ENCODE measurements at places on chromosomes 6 and 20.
A peak's percentile ranks its signal among the peaks of the same experiment; 100 is the strongest.

DNA sequence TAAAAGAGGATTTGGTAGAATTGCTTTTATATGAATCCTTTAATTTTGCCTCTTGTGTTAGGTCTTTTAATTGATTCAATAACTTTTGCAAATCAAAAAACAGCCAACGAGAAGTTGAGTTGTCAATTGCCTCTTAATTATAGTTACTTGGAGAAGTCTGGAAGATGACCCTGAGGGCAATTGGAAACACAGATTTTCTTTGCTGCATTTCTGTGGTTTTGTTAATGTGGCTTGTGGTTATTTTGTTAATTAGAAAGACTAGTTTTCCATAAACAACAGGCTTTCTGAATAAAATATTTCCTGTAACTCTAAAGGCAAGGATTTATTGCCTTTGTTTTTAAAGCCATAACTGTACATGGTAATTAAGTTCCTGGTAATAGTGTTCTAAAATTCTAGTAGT is 513.0 kb downstream of the EPHA7 start:
- DNase-seq, result no peak

DNA sequence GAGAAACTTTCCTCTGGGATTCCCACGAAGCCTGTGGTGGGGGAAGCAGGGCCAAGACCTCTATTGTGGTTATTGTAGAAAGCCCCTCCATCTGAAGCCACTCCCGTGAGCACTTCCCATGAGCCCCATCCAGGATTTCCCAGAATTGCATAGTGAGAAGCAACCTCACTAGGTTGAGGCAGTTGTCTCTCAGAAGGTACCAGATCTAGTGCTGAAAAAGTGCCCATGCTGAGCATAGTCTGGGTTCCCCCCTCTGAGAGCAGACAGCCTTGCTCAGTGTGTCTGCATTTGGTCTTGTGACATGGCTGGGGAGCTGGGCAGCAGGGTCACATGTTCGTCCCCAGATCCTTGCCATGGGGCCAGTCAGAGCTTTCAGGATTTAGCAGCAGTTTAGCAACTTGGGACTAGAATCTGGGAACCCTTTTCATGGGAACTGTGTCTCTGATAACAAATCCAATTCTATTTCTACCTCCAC is 38.6 kb downstream of the SLC9A8 start:
- no peak for DNase-seq

- no peak for DNase-seq
Observed at GRCh38 chr6:53310771-53311585, 37.8 kb downstream of the ELOVL5 start.

DNA sequence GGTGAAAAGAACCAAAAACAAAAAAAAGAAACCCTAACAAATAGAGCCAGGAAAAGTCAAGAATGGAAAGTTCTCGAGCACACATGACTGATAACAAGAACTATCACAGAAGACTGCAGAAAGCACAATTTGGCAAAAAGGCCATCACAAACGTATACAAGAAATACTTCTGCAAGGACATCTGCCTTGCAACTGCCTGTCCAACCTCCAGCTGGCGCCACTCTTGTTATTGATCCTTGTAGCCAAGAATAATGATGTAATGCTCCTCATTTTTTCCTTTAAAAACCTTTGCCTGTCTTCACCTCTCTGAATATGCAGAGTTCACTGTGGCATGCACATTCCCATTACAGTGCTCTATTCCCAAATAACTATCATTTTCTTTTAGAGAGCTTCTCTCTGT is 87.9 kb upstream of the BMP5 start:
- DNase-seq, result peak; percentile 52

DNA sequence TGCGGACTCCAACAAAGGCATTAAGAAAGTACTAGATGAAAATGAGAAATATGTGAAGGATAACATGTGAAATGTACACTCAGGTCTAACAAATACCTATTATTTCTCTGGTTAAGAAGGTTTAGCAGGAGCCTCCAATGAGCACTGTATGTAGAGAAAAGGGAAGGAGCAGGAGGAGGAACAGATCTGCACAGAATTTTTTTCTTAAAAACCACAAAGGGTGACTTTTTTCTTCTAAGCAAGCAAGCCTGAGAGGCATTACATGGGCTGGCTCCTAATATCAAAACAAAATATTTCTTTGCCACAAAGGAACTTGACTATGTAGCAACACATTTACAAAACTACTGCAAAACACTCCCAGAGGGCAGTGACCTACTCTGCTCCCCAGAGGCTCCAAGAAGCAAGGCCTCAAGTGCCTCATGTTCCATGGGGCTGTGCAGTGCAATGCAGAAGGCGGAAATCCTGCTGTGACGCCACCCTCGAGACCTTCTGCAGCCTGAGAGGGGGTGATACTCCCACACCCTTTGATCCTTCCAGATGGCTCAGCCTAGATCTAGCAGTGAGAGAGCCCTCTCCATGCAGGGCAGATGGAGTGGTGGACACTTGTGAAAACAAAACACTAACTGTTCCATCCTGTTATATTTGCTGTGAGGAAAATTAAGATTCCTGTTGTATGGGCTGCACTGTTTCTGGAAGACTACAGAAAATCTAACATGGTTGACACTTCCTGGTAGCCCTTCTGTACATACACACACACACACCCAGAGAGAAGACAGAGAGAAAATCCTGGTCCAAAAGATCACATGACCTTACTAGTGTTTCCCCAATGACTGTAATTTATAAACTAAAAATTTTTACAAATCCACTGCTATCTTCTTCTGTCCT is 36.0 kb upstream of the SMIM29 start:
- no peak for DNase-seq

- DNase-seq, result no peak
Observed at GRCh38 chr6:108896111-108896661, 48.0 kb downstream of the ARMC2 start.

DNA sequence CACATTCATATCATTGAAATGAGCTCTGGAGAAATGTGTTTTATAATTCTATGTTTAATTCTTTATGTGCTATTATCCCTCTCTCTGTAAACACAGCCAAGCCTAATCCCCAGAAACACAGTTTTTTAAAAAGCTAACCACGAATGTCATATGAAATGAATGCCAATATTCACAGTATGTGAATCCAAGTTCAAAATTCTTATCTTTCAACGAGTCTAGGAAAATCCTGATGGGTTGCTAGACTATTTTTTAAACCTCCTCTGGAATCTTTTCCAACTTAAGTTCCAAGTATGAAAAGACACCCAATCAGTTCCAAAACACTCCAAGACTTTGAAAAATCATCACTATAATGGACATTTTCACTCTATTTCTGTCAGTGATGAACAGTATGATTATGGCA is 689.3 kb downstream of the HACE1 start:
- no peak for DNase-seq

- no peak for DNase-seq
Observed at GRCh38 chr6:167302074-167302473, 11.0 kb downstream of the UNC93A start.

DNA sequence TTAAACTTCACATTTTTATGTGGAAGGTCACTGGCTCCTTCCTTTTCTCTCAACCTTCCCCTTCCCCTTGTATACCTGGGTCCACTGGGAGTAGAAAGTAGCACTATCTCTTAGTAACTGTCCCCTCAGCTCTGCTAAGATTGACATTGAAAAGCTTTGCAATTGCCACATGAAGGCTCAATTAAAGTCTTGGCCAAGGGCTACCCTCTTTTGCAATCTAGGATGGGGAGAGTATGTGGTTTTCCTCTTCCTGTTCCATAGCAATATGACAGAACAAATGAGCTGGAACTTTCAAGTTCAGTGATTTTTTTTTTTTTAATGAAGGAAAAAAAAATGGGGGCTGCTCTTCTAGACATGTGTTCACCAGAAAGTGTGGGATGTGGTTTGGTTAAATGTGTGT is 37.1 kb downstream of the PROKR2 start:
- DNase-seq, result no peak

GRCh38 chr6:38580030-38580429 is 59.7 kb downstream of the BTBD9 start:
- no peak for DNase-seq

DNA sequence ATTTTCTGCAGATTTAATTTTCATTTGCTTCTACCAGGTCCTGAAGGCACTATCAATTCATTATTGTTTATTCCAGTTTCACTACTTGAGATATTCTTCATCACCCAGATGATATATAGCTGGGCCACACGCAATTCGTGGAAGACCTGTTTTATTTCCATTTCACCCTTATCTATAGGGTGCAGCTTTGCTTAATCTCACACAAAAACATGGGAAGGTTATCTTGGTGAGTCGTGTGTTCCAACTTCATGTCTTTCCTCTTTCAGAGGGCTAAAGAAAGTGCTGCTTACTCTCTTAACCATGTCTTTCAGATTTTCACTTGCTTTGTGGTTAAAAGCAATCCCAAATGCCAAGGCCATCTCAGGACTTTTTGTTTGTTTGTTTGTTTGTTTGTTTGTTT is 194.0 kb downstream of the SOD2 start:
- no peak for DNase-seq

- DNase-seq, result no peak
Observed at GRCh38 chr6:71433441-71433840, 144.8 kb downstream of the OGFRL1 start.

DNA sequence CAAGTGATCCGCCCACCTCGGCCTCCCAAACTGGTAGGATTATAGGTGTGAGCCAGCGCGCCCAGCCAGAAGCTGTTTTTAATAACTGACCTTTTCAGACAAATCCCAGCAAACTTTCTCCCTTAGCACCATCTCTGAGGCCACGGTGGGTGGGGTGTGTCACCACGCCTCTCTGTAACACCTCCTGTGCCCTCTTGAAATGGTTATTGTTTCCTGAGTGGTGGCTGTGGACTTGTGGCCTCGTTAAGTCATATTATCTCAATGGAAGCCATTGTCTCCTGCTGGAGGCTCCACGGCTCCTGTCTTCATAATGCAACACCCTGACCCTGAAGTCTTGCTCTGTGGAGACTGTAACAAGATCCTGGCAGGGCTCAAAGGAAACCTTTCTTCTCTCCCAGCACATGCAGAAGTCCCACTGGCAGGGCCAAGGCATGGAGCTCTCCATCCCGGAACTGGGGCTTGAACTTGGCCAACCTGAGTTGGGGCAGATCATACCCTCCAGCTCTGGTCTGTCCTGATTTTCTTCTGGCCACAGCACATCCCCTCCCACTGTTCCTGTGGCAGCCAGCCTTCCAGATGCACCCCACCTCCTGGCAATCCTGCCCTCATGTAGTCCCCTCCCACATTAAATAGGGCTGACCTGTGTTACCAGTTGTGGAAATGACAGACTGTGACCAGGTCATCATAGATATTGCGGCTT is 81.1 kb downstream of the SNX5 start:
- DNase-seq, result no peak

DNA sequence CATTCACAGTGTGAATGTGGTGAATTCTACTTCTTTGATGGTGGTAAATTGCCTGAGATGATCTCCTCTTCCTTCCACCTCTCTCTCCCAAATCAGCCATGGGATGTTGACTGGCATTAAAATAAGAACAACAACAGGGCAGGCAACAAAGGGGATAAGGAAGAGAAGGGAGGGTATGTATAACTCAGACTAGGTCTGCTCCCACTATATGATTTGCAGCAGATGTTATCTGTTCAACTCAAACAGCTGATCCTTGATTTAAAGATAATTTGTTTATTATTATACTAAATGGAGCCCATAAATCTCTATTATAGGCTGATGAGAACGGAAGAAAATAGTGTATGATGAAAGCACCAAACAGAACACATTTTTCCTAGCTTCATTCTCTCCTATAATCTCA is 262.0 kb downstream of the BTBD3 start:
- DNase-seq, result no peak

- DNase-seq, result no peak
Observed at GRCh38 chr20:61841551-61841950, 224.1 kb downstream of the TAF4 start.

DNA sequence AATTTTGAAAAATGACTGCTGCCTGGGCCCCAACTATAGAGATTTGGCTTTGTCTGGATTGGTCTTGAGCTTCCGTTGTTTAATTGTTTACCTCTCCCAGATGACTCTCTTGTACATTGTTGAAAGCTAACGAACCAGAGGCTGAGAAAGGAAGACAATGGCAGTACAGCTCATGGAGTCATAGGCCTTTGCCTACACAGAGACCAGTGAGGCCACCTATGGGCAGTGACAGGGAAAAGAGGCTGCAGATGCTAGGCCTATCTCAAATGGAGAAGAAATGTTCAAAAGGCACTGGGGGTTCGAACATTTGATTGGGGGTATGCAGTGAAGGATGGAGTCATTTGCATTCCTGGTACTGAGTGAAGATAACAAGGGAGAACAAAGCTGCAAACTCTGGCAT is 29.1 kb downstream of the OPN5 start:
- no peak for DNase-seq

GRCh38 chr20:6714279-6714711 is 53.2 kb upstream of the BMP2 start:
- no peak for DNase-seq

- DNase-seq, result no peak
Observed at GRCh38 chr6:114446342-114446741, 103.5 kb upstream of the HS3ST5 start.

DNA sequence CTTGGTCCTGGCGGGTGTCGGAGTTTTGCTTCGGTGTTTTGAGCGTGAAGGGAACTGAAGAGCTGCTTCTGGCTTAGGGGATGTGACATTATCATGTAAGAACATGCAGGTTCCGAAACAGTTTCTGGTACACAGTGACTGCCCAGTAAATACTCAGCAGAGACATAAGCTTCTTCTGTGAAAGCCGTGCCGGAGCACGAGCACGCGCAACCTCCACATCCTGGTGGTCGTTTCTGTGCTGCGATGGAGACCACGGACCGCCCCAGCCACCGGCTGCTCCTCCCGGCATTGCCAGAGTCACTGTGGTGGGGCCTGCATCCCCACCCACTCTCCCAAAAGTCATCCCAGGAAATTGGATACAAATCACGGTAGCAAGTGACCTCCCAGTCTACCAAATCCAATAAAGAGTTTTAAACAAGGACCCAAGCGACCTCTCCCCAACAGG is 18.7 kb downstream of the KIF25 start:
- DNase-seq, result peak; percentile 20

DNA sequence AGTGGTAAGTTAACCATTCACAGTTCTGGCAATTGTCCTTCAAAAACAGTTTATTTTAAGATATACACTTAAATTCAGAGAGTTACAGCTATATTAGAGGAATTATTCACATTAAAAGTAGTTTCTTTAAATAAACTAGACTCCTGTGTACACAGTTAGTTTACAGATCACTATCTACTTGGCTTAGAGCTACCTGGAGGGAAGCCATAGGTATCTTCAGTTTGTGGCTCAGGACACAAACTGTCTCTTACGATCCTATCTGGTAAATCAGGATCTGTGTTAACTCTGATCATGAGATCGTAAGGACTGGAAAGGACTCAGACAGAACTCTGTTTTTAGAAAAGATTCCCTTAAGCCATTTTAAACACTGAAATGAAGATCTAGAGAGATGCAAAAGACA is 160.9 kb downstream of the REV3L start:
- DNase-seq, result no peak

DNA sequence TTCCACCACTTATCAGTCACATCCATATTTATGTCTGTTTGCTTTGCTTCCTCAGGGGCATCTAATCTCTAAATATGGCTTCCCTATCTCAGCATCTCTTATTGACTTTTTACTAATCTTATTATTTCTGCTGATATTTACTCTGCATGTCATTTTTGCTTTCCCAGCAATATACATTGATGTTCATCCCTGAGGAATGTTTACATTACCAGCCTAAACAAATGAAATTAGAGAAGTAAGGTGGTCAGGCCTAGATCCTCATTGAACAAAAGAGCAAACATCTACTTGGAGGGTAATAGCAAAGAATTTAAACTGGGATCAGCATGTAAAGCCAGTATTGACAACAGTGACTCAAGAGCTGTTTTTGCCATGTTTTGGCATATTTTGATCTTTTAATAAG is 546.4 kb downstream of the MMUT start:
- no peak for DNase-seq

Data from islet precursor cell (in vitro differentiated cells).